Calu3 (cell line): ENCODE measurements at places on chromosomes 6 and 20. TPM values are rescaled to one million over a fixed set of nuclear protein-coding genes. Genes with fewer than 3 reads are reported as not detected.

DNA sequence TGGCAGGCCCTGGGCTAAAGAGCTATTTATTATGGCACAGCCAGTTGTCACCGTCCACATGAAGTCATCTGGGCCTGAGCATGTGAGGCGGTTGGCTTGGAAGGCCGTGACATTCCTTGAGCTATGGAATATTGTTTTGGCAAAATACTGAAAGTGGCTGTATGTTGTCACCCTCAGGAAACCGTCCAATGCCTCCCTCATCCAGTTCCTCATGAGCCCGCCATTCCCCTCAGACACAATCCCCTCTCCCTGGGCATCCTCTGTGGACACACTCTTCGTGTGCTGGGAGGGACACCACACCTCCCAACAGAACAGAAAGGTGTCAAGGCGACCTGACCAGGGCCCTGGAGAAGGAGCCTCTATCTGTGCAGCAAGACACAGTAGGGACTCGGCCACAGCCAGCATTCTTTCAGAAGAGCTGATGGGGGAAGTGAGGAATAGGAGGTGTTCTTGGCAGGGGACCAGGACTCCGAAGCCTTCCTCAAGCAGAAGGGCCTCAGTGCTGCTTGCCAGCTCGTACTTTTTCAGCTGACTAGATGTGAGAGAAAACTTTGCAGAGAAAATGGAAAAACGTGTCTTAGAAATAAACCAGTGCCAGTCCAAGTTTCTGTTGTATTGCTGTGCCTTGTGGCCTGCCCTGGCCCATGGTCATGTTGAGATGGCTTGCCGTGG, 120.5 kb downstream of the SOD2 start:
- H3K4me3 ChIP-seq, result no peak overlapping the region
- H3K4me1 ChIP-seq, result peaks cover 5% of the 10 kb centered on the region
- H3K27ac ChIP-seq, result no peak overlapping the region
- H3K27me3 ChIP-seq, result peaks cover 19% of the 10 kb centered on the region
- DNase-seq, result no peak
- peaks cover 7% of the 10 kb centered on the region for H3K36me3 ChIP-seq

The AVP gene
- total RNA-seq, result not detected in 2 replicates

The PPP1R3G gene
- 0.07 and 0.20 TPM in 2 replicates for total RNA-seq

- H3K27ac ChIP-seq, result no peak overlapping the region
- H3K4me1 ChIP-seq, result no peaks in the 10 kb centered on the region
- H3K4me3 ChIP-seq, result no peak overlapping the region
- H3K36me3 ChIP-seq, result no peaks in the 10 kb centered on the region
Measured at GRCh38 chr20:17884307-17885003, 84.1 kb downstream of the SNX5 start.

- no peaks in the 10 kb centered on the region for H3K36me3 ChIP-seq
- no peak overlapping the region for H3K27ac ChIP-seq
- H3K4me3 ChIP-seq, result no peak overlapping the region
- peaks cover 63% of the 10 kb centered on the region for H3K27me3 ChIP-seq
Measured at GRCh38 chr6:31450751-31451150, 47.2 kb upstream of the MICB start.

The PPIL6 gene
- total RNA-seq, result 2.5 and 2.6 TPM in 2 replicates

GRCh38 chr6:129490521-129491255, 219.3 kb downstream of the ARHGAP18 start:
- no peaks in the 10 kb centered on the region for H3K27me3 ChIP-seq
- peak; percentile 81 for DNase-seq
- peaks cover 25% of the 10 kb centered on the region for H3K36me3 ChIP-seq
- H3K27ac ChIP-seq, result peak overlapping the region; percentile 99

- no peaks in the 10 kb centered on the region for H3K27me3 ChIP-seq
- H3K4me3 ChIP-seq, result peak overlapping the region; percentile 100
- H3K27ac ChIP-seq, result peak overlapping the region; percentile 79
- peaks cover 30% of the 10 kb centered on the region for H3K4me1 ChIP-seq
- DNase-seq, result peak; percentile 29
Measured at GRCh38 chr6:41939848-41940758, 1.5 kb downstream of the CCND3 start.

GRCh38 chr6:55009131-55009530, 162.6 kb downstream of the FAM83B start:
- DNase-seq, result no peak
- no peaks in the 10 kb centered on the region for H3K27me3 ChIP-seq
- no peak overlapping the region for H3K27ac ChIP-seq
- no peaks in the 10 kb centered on the region for H3K4me1 ChIP-seq
- H3K4me3 ChIP-seq, result no peak overlapping the region

DNA sequence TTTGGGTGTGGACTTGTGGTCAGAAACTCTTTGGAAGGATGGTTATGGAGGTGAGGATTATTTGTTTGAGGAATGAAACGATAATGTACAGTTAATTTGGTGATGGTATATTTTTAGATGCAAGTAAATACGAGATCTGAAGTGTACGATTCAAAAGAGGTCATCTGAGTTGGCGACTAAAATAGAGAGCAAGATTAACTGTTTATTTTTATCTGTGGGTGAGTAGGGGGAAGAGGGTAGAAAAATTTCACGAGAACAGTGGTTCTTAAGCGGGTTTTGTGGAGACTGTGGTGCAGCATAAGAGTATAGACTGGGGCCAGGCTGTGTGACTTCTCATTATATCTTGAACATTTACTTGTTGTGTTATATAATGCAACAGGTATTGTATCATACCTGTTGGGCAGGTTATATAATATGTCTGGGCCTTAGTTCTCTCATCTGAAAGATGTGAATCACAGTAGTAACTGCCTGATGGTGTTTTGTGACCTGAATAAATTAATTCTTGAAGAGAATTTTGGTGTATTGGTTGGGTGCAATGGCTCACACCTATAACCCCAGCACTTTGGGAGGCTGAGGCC, 171.2 kb downstream of the JARID2 start:
- no peak overlapping the region for H3K27ac ChIP-seq
- H3K36me3 ChIP-seq, result no peaks in the 10 kb centered on the region
- no peaks in the 10 kb centered on the region for H3K27me3 ChIP-seq
- no peak for DNase-seq

DNA sequence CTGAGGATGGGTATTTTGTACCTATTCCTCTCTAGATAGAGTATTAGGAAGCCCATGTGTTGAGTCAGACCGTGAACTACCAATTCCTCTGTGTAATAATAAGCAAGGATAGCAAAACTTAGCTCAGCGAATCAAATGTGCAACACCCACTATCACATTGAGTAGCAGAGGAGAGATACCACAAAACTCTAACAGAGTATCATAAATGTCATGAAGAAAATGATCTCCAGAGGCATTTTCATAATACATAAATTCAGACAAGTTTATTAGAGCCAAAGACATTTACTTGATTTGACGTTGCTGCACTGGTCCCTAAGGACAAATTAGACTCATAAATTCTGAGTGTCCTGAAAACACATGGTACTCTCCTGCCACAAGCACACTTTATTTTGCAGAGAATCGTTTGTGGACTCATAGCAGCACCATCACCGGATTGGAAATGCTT, 245.2 kb downstream of the HAO1 start:
- H3K4me3 ChIP-seq, result no peak overlapping the region
- peaks cover 12% of the 10 kb centered on the region for H3K4me1 ChIP-seq
- DNase-seq, result no peak
- H3K27me3 ChIP-seq, result no peaks in the 10 kb centered on the region
- H3K36me3 ChIP-seq, result no peaks in the 10 kb centered on the region
- no peak overlapping the region for H3K27ac ChIP-seq

The FILIP1 gene
- not detected in 2 replicates for total RNA-seq

- H3K27me3 ChIP-seq, result no peaks in the 10 kb centered on the region
- H3K4me1 ChIP-seq, result peaks cover 7% of the 10 kb centered on the region
- H3K4me3 ChIP-seq, result peak overlapping the region; percentile 80
- no peaks in the 10 kb centered on the region for H3K36me3 ChIP-seq
- peak; percentile 20 for DNase-seq
Measured at GRCh38 chr6:17580518-17581048, 19.5 kb upstream of the FAM8A1 start.

The TXLNB gene
- 0.07 TPM in 1 of 2 replicates, not detected in the other for total RNA-seq
